ENCODE measurements at places on chromosomes 1 and 21.
A peak's percentile ranks its signal among the peaks of the same experiment; 100 is the strongest.

- no peak for DNase-seq
Measured at GRCh38 chr1:192869308-192869940, 60.6 kb downstream of the RGS2 start.

DNA sequence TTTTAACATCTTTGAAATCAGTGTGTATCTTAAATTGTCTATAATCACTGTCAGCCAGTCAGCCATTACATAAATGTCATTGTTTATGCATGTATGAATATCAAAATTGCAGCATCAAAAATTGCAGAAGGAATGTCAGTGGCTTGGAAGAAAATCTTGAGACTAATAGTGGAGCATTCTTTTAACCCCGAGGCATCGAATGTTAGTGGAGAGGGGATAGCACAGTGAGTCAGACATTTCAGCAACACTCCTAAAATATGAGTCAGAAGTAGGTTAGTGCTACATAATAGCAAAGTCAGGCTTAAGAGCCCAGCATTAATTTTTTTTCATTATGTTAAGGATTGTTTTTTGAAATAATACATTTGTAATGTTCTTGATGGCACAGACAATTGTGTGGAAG is 45.5 kb downstream of the SNRPE start:
- DNase-seq: peak; percentile 81

- DNase-seq: no peak
Measured at GRCh38 chr21:45374826-45375455, 30.0 kb upstream of the COL18A1 start.

DNA sequence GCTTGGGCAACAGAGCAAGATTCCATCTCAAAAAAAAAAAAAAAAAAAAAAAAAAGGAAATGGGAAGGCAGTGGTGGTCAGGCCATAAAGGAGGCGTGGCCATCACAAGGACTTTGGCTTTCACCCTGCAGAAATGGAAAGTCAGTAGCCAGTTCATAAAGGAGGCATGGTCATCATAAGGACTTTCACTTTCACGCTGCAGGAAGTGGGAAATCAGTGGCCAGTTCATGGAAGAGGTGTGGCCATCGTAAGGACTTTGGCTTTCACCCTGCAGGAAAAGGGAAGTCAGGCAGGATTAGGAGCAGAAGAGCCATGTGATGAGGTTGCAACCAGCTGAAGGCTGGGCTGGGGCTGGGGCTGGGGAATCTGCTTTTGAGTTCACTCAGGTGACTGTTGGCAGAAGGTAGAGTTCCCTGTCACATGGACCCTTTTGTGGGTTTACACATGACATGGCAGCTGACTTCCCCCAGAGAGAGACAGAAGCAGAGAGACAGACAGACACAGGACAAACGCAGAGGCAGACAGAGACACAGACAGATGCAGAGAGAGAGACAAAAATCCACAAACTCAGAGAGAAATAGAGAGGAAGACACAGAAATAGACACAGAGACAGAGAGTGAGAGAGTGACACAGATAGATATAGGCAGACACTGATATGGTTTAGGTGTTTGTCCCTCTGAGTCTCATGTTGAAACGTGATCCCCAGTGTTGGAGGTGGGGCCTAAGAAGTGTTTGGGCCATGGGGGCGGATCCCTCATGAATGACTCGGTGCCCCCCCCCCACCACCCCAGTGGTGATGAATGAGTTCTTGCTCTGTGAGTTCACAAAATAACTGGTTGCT is 263.9 kb upstream of the KAZN start:
- DNase-seq: no peak

GRCh38 chr1:156225677-156226014 is 12.8 kb downstream of the PMF1 start:
- no peak for DNase-seq

DNA sequence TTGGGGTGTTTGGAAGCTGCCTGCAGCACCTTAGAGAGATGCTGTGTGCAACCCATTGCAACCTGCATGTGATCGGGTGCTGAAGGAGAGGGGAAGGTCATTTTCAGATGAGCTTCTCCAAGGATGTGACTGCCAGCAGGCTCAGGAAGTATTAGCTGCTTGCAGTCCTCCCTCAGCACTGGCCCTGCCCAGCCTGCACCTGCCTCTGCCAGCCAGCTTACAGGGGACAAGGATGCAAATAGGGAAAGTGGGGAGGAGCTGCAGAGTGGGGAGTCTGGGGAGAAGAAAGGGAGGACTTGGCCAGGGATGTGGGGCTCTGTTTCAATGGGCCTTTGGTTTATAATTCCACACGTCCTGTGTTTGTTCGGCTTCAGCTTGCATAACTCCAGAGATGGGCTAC is 254.5 kb downstream of the RRAGC start:
- no peak for DNase-seq

DNA sequence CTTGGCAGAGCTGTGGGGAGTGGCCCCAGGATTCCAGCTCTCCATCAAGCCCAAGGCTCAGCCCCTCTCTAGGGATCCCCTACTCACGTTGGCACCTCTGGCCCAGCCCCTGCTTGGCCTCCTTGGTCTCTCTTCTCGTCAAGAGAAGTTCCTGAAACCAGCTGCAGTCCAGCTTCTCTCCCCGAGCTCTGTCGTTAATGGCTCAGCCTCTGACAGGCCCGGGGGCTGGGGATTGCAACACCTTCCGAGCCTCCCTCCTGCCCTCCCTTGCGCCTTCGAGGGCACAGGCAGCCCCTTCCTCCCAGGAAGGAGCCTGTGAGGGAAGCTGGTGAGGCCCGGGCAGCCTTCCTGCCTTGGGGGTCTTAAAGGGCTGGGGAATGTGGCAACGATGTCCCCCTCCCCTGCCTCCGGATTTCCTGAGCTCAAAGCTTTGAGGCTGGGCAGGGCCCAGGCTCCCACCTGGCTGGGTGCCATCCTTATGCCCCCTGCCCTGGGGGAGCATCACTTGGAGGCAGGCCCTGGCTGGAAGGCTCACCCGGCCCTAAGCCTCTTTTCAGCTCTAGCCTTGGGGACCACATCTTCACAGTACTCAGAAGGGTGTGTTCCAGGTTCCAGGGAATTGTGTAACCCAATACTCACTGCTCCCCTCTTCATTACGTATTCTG is at the start of gene CSF3R:
Gene CSF3R (minus strand): TSS at position 190 of the 665 bp plus-strand sequence. CDS start 3,417 bp downstream, outside the sequence.
- DNase-seq: no peak

GRCh38 chr1:206704226-206704625 is 19.5 kb downstream of the MAPKAPK2 start:
- no peak for DNase-seq

GRCh38 chr1:162391790-162392563 is 10.4 kb downstream of the C1orf226 start:
- peak; percentile 51 for DNase-seq

DNA sequence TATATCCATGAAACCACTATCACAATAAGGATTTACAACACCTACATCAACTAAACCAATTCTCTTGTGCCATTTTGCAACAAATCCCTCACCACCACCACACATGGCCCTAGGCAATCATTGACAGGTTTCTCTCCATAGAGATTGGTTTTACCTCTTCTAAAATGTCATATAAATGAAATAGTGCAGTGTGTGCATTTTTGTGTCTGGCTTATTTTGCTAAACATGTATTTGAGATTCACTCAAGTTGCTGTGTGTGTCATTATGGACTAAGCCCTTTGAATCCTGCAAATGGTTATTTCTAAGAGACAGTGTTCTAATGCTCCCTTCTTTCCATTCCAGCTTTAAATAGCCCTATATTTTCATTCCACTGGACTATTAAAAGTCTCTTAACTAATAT is 179.7 kb upstream of the LRRC7 start:
- no peak for DNase-seq

- no peak for DNase-seq
Measured at GRCh38 chr1:63004868-63005267, 220.9 kb downstream of the ATG4C start.

- DNase-seq: no peak
Measured at GRCh38 chr1:61187352-61188086, 105.2 kb downstream of the NFIA start.

DNA sequence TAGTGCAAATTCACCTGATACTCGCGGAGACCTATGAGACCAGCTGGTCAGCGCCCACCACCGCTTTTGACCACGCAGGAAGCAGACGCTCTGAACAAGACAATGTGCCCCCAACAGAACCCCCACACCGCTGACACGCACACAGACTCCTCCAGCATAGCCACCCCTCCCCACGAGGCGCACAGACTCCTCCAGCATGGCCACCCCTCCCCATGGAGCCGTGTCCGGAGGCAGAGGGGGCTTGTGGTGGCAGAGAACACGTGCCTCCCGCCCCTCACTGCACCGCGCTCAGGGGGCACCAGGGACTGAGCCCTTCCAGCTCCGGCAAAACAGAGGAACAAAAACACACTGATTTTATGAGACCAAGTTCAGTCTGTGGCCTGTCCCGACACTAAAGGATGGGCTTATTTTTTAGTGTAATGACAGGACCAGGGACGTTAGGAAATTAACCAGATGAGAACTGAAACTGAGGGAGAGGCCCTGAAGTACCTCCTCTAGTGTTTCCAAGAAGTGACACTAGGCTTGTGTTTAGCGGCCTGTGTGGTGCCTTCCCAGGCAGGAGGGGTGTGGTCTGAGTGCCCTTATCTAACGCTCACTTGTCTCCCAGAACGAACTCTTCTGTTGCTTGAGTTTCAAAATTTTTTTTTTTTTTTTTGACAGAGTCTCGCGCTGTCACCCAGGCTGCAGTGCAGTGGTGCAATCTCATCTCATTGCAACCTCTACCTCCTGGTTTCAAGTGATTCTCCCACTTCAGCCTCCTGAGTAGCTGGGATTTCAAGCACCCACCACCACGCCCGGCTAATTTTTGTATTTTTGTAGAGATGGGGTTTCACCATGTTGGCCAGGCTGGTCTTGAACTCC is 10.0 kb upstream of the AGPAT3 start:
- DNase-seq: no peak

GRCh38 chr1:26067432-26067911 is at the start of gene TRIM63:
TSS of gene TRIM63 (minus strand) at chr1:26067630. CDS start at chr1:26067494, 136 bp downstream.
- DNase-seq: no peak

DNA sequence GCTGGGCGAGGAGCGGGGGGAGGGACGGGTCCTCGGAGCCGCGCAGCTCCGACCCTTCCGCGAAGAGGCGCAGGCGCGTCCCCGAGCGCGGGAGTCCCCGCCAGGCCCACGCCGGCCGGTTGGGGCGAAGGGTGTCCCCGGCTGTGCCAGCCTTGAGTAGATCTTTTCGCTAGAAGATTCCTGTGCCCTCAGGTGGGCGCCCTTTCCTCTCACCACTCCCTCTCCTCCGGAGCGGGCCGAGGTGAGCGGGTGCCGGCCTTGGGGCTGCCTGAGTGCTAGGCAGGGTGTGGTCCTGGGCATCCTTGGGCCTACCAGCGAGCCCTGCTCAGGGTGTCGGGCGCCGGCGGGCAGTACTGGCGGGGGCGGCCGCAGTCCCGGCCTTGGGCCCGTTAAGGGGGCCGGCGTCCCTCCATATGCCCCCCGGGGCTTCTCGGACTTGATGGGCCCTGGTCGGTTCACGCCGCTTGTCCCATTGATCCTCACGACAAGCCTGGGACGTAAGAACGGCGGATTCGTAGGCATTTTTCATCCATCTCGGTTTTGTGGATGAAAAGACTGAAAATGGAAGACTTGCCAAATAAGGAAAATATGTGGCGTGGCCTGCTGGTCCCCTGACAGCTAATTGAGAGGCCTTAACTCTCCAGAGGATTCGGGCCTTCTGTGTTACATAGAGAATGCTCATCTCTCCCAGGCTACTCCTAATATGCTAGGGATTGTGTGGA is 712 bp downstream of the DEGS1 start:
- no peak for DNase-seq

- no peak for DNase-seq
Measured at GRCh38 chr1:48285525-48285924, 63.0 kb downstream of the SLC5A9 start.

DNA sequence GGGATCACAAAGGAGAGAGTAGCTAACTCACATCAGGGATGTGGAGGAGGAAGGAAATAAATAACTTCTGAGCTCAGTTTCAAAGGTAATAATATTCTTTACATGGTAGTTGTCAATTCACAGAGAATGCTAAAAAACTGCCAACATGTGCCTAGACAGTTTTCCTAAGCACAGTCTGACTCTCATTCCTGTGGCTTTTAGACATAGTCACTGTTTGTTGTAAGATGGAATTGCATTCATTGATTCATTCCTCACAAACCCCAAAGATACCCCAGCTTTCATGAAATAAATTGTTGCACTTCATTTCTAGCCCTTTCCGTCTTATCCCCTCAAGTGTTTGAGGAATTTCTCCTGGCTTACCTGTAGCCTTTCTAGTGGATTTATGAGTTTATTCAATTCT is 263.9 kb downstream of the NTNG1 start:
- DNase-seq: no peak

DNA sequence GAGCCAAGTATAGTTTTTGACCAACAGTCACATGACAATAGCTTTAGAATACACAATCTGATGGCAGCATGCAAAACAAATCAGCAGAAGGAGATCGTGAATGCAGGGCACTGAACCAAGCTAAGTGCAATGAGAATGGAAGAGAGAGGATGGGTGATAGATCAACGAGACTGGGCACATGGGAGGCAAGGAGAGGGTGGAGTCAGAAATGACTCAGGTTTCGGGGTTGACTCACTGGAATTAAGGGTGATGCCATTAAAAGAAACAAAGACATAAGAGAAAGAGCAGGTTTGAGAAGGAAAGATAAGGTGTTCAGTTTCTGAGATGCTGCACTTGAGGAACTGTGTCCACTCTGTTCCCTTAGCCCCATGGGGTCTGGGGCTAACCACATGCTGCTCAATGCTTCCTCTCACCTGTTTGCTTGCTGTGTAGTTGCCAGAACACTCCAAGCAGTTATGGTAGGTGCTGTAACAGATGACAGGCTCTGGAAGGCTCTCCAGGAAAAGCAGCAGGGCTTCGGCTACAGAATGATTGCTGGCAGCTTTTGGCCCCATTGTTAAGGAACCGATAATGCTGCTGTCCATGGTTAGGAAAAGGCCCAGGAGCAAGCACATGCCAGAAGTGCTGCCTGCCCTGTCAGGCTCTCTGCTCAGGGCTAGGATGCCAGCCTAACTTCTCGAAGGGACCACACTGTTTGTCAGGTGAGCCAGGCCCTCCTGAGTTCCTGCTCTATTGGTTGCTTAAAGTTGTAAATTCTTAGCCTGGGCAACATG is 6.1 kb upstream of the MTF1 start:
- peak; percentile 45 for DNase-seq

GRCh38 chr21:35850029-35850428 is 210.3 kb downstream of the SETD4 start:
- DNase-seq: peak; percentile 24

- DNase-seq: peak; percentile 68
Measured at GRCh38 chr1:230268371-230269170, 157.6 kb downstream of the PGBD5 start.

DNA sequence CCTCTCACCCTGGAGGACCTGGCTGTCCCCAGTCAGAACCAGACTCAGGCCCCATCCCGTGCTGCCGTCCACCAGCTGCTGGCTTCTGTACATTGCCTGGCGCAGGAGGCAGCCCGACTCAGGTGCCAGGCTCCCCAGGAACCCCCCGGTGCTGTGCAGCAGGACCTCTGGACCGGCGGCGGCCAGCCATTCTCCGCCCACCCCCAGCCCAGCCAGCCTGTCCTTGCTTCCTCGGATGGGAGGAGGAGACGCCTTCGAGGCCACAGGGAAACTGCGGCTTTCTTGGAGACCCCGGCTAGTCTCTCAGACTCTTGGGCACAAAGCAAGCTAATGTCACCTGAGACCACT is 4.4 kb downstream of the C1orf167 start:
- no peak for DNase-seq

GRCh38 chr1:92404661-92405060 is 82.1 kb downstream of the GFI1 start:
- DNase-seq: no peak

Data from fibroblast of the conjunctiva (primary cell).